ENCODE measurements at places on chromosomes 2 and 18.

DNA sequence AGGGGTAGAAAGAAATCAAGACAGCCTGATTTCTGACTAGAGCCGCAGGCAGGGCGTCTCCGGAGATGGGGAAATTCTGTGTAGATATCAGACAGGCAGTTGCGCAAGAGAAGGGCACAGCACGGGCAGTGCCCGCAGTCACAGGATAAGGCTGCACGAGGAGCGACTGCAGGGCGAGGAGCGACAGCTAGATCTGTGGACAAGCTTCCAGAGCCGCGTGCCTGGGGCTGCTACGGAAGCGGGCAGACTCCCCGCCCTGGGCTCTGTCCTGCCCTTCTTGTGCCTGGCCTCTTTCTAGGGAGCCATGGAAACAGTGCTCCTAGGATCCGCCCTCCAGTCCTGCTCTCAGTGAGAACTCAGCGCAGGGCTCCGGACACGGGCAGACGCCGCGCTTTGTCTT lies 12.6 kb downstream of the MC5R start:
- no peak for DNase-seq

GRCh38 chr2:11985817-11986566 lies 239.6 kb downstream of the LPIN1 start:
- DNase-seq: no peak

GRCh38 chr2:159506764-159507440 lies 109.4 kb downstream of the BAZ2B start:
- DNase-seq: no peak

DNA sequence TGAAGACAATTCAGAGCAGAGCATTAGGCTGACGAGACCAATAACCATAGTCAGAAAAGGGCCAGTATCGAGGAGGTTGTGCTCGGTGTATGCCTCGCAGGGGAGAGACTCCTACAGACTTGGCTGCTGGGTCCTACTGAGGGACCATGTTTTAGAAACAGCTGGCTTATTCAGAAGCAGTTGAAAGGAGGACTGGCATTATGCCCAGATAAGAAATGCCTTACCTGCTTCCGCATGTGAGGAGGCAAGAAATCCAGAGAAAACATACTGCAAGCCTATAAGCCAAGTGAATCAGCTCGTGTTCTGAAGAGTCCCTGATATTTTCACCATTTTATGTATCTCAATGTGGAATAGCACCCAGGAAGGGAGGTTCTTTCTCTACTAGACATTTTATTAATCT lies 434.7 kb downstream of the GRB14 start:
- DNase-seq: no peak

GRCh38 chr2:219728991-219729487 lies 101.6 kb downstream of the SLC4A3 start:
- DNase-seq: no peak

GRCh38 chr2:210533389-210533788 lies 23.0 kb upstream of the CPS1 start:
- DNase-seq: no peak

- no peak for DNase-seq
Observed at GRCh38 chr18:58599106-58599505, 29.8 kb downstream of the ALPK2 start.
